CD4-positive, alpha-beta T cell treated with Interleukin-15 for 4 hours (primary cell): ENCODE measurements at places on chromosomes 11 and 22.

DNA sequence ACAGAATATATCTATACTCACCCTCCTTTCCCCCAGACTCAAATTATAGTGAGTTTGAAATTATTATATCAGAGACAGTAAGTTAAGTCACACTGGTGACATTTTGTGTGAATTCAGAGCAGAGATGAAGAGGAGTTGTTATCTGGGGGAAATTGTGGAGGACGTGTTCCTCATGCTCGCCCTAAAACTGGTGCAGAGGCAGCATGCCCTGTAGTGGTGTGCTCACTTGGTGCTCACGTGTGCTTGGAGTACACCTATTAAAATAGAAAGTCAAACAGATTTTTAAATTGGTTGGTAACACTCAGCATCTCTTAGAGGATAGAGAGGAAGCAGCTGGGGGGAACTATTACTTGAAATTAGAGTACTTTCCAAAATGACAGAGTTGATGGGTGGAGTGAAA lies 51.6 kb upstream of the ADSL start:
- no peak for DNase-seq

- no peak for DNase-seq
Measured at GRCh38 chr22:20552443-20553401, 45.3 kb downstream of the MED15 start.

GRCh38 chr11:101299210-101299609 lies 169.6 kb upstream of the PGR start:
- DNase-seq = no peak

GRCh38 chr11:133901999-133902398 lies 54.8 kb downstream of the IGSF9B start:
- no peak for DNase-seq

DNA sequence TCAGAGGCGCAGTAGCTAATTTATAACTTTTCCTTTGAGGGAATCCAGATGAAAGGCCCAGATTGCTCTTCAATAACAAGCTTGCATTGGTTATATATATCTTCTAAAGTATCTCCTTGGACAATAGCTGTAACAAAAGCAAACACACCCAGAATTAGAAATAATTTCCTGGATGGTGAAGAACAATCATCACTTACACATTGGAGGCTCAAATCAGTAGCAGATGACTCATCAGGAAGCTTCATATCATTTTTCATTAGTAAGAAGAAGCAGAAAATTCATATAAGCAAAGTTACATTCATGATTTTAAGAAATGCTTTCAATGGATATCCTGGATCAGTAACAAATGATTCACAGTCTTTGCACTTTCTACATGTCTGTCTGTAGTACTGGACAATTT lies 173.6 kb upstream of the CCDC90B start:
- no peak for DNase-seq

- no peak for DNase-seq
Measured at GRCh38 chr22:45265535-45265934, 19.2 kb upstream of the UPK3A start.

DNA sequence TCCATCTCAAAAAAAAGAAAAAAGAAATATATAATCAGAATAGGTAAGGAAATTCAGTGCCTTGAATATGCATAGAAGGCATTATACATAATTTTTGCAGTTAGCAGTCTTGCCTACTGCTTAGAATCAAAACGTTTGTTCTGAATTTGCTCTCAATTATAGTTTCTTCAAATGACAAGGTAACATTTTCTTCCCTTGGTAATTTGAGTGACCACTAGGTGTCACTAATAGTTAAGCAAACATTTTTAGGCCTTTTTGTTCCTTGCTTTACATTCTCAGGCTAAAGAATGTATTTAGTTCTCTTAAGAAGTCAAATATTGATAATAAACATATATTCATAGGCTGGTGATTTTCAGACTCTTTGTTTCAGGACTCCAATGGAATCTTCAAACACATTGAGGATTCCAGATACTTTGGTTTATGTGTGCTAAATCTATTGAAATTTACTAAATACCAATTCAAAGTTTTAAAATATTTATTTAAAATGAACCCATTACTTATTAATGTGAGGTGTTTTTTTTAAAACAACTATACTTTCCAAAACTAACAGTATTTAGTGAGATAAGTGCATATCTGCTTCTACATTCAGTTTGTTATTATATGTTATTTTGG lies 55.0 kb upstream of the DEPDC7 start:
- peak; percentile 59 for DNase-seq

DNA sequence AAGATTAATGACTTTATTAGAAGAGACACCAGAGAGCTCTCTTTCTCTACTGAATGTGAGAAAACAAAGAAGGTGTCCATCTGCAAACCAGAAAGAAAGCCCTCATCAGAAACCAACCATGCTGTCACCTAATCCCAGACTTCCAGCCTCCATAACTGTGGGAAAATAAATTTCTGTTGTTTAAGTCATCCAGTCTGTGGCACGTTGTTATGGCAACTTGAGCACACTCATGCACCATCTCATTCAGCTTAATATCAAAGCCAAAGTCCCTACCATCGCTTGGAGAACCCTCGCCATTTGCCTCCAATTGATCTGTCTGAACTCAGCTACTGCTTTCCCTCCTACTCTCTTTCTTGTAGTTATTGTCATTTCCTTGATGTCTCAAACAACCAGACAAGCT lies 766.1 kb upstream of the ARHGAP42 start:
- no peak for DNase-seq

DNA sequence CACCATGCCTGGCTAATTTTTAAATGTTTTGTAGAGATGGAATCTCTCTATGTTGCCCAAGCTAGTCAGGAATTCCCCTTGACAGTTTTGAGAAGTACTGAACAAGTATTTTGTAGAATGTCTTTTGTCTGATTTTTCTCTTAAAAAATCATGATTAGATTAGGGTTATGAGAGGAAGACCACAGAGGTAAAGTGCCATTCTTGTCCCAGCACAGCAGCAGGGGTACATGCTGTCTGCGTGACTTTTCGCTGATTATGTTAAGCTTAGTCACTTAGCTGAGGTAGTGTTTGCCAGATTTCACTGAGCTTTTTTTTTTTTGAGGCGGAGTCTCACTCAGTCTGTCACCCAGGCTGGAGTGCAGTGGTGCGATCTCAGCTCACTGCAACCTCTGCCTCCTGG lies 13.6 kb upstream of the NUP160 start:
- peak; percentile 41 for DNase-seq

GRCh38 chr11:129591527-129591926 lies 215.9 kb downstream of the BARX2 start:
- no peak for DNase-seq

GRCh38 chr22:47213571-47214230 lies 451.3 kb downstream of the TBC1D22A start:
- peak; percentile 20 for DNase-seq

DNA sequence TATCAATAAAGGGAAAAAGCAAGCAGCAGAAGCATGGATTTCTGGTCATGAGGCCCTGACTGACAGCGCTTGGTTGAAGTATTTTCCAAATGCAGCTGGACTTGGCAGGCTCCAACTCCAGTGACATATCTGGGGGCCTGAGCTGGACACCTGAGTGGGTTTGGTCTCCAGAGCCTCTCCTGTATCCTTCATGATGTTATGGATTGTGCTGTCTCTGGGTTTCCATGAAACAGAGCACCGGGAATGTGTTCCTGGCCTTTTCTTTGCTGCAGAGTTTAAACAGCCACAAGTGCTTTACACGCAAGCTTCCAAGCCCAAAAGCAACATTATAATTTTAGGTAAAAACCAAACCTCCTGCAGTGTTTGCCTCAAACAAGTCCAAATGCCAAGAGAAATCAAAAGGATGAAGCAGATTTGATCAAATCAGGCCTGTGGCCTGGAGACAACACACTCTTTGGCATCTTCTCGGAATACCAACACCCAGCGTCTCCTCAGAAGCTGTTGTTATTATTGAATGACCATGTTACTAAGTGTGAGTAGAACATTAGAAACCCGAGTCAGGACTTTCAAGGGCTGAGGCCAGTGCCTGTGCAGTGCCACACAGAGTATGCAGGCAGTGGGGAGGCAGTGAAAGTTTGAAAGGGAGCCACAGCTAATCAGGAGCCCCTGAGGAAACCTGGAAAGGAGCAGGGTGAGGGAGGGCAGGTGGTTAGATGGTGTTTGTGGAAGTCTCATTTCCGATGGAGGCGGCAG lies 42.0 kb downstream of the ME3 start:
- no peak for DNase-seq

GRCh38 chr11:33706546-33706945 lies 5.9 kb upstream of the C11orf91 start:
- no peak for DNase-seq

DNA sequence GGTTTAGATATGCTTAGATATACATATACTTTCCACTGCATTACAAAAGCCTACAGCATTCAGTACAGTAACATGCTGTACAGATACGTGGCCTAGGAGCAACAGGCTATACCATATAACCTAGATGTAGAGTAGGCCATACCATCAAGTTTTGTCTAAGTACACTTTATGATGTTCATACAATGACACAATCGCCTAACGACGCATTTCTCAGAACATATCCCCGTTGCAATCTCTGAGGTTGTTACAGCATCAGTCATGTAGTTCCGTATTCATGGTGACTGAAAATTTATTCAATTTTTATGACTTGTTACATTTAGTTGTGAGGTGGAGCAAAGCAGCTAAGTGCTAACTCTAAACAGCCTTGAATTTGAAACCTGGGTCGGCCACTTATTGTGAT lies 6.7 kb downstream of the ZBTB44 start:
- DNase-seq = no peak

DNA sequence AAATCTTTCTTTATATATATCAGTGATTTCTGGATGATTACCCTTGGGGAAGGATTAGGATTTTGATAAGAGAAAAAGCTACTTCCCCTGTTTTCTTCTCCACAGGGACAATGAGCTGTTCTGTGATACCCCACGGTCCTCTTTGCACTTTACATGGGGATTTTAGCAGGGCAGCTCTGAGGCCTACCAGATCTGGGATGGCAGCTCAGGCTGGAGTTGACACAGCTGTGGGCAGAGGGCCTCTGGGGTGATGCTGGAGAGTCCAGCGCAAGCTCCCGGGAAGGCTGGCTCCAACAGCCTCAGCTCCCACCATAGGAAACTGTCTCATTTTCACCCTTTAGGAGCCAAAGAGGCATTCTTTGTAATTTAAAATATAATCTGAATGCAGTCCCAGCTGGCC lies 383.8 kb upstream of the NARS2 start:
- DNase-seq = no peak

DNA sequence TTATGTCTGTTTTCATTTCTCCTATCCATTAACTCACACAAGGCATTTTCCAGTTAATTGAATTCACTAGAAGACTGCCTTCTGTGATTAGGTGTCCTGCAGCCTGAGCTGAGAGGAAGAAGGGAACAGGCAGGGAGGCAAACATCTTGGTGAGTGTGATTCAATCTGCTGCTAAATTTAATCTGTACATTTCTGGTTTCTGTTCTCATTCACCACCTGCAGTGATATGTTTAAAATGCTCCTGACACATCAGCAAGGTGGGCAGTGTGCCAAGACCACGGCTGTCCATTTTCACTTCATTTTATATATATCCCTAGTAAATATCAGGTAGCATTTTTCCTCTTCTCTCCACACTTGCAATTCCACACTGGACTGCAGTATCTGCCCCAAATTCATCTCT lies 416.5 kb downstream of the TMEM135 start:
- no peak for DNase-seq

- no peak for DNase-seq
Measured at GRCh38 chr11:43872995-43873394, 7.6 kb upstream of the ALKBH3 start.

DNA sequence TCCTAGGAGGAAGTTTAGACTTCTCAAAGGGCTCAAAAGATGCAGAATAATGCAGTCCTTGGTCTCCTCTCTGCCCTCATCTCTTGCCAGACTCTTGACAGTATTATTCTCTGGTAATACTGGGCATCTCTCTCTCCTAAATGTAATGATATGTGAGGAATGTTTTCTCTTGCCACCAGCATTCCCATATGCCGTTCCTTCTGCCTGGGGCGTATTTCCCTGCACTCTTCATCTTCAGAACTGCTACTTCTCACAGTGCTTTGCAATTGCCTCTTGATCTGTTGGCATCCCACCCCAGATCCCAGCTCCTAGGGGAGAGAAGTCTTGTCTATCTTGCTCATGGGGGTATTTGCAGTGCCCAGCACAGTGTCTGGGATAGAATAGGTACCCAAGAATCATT lies 107.4 kb downstream of the RASSF10 start:
- no peak for DNase-seq

DNA sequence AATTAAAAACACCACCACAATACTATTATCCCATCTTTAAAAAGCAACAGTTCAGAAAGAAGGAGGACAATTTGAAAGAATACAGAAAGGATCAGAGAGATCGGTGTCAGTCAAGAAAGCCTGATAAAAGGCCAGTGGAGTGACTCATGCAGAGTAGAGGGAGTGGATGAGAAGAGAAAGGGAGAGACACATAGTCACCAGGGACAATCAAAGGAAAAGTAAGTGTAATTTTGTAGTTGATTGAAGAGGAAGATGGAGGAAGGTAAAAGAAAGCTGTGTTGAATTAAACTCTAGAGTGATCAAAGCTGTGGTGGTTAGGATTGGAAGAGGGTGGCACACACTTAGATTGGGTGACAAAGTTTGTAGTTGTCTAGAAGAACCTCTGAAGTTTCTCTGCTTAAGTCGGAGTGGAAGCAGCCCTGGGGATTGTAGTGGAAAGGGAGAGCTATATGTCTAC lies 14.1 kb downstream of the SPECC1L start:
- no peak for DNase-seq

DNA sequence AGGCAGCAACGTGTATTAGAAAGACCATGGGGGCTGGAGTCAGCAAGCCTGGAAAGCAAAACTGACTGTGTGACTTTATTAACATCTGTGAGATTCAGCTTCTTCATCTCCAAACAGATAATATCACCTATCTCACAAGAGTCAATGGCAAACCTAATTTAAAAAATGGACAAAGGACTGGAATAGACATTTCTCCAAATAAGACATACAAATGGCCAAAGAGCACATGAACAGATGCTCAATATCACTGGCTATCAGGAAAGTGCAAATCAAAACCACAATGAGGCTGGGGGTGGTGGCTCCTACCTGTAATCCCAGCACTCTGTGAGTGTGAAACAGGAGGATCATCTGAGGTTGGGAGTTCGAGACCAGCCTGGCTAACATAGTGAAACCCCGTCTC lies 69.6 kb downstream of the CLPB start:
- DNase-seq = no peak

DNA sequence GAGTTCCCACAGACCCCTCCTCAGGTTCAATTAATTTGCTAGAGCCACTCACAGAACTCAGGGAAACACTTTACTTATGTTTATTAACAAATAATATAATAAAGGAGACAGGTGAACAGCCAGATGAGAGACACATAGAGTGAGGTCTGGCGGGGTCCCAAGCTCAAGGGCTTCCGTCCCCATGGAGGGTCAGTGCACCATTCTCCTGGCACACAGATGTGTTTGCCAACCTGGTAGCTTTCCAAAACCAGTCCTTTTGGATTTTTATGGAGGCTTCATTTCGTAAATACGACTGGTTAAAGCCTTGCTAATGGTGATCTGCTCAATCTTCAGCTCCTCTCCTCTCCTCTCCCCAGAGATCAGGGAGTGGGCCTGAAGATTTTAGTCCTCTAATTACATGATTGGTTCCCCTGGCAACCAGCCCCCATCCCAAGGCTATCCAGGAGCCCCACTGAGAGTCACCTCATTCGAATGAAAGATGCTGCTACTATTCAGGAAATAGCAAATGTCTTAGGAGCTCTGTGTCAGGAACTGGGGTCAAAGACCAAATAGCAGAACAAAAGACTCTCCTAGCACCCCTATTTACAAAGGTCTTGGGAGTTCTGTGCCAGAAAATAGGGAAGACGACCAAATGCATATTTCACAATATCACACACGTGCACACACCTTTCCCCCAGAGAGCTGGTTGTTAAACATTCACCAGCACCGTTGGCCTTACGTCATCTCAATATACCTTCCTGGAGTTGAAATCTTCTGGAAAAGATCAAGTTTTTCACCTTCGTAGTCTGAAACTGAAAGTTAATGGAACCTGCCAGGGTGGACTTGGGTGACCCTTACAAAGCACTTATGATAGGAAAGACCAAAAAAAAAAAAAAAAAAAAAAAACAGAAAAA lies 23.8 kb upstream of the CAPRIN1 start:
- no peak for DNase-seq
